ENCODE measurements at places on chromosomes 6 and 20.

- no peak for DNase-seq
Measured at GRCh38 chr6:87154641-87154992, 748 bp upstream of the ZNF292 start.

- DNase-seq, result no peak
Measured at GRCh38 chr6:25601800-25602673, 50.0 kb upstream of the SCGN start.

DNA sequence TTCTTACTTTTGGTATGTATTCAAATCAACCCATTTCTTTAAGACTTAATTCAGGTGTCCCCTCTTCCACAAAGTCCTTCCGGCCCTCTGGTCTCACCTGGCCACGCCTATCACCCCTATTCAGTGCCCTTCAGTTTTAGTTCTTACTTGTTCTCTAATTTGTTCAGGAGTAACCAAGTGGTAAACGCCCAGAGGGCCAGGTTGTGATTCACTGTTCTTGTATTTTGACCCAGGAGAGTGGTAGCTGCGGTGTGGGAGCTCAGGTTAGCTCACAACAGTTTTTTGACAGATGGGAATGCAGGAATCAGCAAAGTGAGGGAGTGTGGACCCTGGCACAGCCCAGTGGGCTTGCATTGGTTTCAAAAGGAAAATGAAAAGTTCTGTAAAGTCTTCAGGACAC lies 81.7 kb upstream of the RIPOR2 start:
- no peak for DNase-seq

DNA sequence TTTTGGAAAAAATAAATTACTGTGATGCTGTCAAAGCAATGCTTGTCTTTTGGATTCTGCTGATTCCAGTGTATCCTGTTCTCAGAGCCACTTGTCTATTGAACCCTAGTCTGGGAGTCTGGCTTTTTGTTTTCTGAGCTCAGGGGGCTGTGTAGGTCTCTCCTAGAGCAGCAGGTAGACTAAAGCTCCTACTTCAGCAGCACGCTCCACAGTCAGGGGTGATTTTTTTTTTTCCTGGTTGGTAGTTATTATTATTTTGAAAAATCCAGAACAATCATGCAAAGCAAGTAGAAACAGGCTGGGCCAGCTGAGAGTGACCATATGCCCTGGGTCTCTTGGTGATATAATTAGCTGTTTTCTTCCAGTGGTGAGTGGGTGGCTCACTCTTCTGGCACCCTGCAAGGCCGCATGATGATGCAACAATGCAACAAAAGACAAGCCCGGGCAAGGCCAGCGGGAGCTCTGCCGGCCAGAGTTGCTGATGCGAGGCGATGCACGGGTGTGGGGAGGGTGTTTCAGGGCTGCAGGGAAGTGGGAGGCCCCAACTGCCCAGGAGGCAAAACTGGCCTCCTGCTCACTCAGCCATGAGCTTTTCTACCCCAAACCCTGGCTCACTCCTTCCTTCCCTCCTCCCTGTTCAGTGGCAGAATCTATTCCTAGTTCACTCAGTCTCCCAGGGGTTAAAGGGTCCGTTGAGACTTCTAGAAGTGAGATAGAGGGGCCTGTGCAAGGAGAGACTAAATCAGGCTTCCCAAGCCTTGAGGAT lies 11.5 kb upstream of the CDKN1A start:
- DNase-seq, result no peak

GRCh38 chr6:81067057-81067456 lies 685.4 kb downstream of the TENT5A start:
- DNase-seq, result no peak

- peak; percentile 82 for DNase-seq
Measured at GRCh38 chr6:31079656-31080261, 32.6 kb downstream of the C6orf15 start.

DNA sequence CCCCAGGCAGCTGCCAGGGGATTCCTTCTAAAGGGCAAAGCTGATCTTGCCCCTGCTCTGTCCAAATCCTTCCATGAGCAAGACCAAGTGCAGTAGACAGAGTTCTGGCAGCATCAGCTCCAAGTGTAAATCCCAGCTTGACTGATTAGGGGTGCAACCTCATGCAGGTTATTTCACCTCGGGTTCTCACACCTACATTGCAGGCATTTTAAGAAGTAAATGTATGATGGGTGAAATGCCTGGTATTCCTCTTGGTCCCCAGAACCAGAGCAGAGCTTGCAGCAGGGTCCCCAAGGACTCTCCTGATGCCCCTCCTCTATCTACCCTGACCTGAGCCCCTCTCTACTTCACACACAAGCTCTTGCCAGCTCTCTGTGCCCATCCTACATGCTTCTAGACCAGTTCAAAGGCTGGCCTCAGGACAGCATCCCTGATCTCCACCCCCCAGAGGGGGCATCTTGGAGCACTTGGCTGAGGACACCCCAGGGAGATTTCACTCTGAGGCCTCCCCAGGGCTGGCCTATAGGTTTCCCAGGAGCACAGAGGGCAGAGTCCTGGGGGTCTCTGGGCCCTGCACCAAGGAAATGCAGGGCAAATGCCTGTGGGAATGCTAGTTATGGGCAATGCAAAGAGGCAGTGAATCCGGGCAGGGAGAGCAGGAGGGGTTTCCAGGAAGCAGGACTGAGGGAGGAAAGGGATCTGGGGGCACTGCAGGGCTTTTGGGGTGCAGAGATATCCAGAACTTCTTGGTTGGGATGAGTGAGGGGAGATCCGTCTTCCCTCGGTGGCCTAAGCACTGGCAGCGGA lies 1.0 kb downstream of the LZTS3 start:
- DNase-seq, result no peak

- DNase-seq, result no peak
Measured at GRCh38 chr6:161736326-161736725, 462.5 kb upstream of the AGPAT4 start.

DNA sequence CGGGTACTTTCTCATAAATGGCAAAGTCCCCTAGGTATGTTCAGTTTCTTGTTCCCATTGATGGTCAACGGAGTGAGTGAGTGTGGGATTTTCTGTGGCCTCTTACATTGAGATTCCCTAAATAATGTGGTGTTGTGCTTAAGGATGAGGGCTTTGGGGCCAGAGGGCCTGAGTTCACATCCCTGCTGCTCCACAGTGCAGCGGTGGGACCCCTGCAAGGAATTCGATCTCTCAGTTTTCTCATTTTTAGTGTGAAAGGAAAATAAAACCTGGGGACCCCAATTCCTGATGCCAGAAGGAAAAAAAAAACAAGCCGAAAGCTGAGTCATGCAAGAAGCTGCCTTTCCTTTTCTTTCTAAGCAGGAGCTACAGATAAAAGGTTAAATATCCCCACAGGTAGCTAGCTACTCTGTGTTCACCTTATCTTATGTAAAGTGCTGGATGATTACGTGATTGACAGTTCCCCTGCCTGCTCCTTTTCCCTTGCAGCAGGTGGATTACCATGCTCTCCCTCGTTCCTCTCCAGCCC lies 120.2 kb upstream of the CLDN20 start:
- no peak for DNase-seq

DNA sequence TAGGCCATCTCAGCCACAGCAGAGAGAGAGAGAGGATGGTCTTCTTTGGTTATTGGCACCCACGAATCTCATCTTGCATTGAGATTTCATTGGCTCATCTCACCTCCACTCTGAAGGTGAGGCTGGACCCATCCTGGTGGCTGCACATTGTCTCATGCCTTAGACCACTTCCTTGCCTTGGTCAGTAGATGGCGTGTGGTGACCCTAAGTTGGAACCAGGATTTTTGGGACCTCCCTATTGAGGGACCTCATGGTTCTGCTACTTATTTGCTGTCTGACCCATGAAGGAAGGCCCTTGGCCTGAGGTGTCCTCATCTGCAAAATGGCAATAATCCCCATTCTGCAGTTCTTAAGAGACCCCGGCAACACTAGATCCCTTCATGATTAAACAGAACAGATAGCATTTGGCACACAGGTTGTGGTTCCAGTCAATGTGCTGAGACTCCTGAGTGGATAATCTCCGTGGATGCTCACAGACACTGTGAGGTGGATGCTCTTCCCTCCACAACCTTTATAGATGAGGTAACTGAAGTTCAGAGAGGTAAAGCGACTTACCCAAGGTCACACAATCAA lies 21.5 kb upstream of the AAR2 start:
- DNase-seq, result peak; percentile 11

DNA sequence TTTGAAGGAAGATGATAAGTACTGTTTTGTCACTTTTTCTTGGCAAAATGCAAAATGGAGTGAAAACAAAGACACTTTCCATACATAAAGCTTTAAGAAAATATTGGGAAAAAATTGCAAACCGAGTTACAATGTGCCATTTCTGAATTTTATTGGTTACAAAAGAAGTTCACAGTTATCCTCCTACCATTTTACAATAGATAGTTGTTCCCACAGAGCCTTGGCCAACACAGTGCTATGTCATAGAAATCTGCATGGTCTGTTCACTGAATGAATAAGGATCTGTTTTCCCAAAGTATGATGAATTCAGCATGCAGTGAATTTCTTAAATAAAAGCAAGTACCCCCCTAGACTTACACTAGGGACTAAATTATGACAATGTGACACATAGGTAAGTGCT lies 268.2 kb upstream of the POU3F2 start:
- no peak for DNase-seq

GRCh38 chr6:162849269-162849668 lies 121.5 kb downstream of the PACRG start:
- DNase-seq, result no peak

- DNase-seq, result no peak
Measured at GRCh38 chr20:7358670-7359069, 581.6 kb downstream of the HAO1 start.

DNA sequence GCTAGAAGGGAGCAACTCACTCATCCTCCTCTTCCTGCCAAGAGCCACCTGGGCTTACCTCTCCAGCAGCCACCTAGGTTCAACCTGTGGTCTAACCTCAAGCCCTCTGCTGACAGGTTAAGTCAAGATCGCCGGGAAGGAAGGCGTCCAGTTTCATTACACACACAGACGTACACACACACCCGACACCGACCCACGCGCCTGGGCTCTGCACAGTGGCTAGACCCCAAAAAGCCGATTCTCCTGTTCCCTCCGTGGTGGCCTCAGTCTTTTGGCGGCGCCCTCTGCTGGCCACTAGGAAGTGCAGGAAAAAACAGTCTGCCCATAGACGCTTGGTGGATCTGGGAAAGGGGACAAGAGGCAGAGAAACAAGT lies 52.8 kb downstream of the MRPL14 start:
- DNase-seq, result peak; percentile 76

GRCh38 chr6:153129873-153130514 lies 1.1 kb downstream of the RGS17 start:
- DNase-seq, result no peak

DNA sequence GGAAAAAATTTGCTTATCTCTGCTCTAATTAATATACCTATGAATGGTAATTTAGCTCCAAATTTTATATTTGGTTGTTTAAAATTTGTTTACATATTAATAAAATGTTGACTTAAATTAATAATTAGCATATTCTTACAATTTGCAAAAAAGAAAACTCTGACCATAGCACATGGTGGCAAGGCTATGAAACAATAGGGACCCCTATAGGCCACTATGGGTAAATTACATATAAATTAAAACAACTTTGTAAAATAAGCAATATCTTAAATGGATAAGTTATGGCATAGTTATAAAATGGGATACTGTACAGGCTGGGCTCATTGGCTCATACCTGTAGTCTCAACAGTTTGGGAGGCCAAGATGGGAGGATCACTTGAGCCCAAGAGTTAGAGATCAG lies 76.0 kb downstream of the MKKS start:
- no peak for DNase-seq

GRCh38 chr20:45341939-45342854 lies 6.0 kb downstream of the SDC4 start:
- no peak for DNase-seq

- peak; percentile 54 for DNase-seq
Measured at GRCh38 chr20:25551413-25552215, 33.7 kb downstream of the NINL start.
